ENCODE measurements at places on chromosomes 4 and X. TPM values are rescaled to one million over a fixed set of nuclear protein-coding genes. Genes with fewer than 3 reads are reported as not detected.

PNPLA4 gene
- total RNA-seq, result 6.0 TPM

SLC25A53 gene
- 17.3 TPM for total RNA-seq

HDAC8 gene
- total RNA-seq, result 51.0 TPM

MSX1 gene
- 14.0 TPM for total RNA-seq

MTTP gene
- 5.1 TPM for total RNA-seq

STOX2 gene
- total RNA-seq, result 17.6 TPM

KIAA0232 gene
- total RNA-seq, result 27.9 TPM

GC gene
- 4.6 TPM for total RNA-seq

SLITRK2 gene
- total RNA-seq, result 1.2 TPM

ZFP42 gene
- total RNA-seq, result 4.3 TPM

SRPX2 gene
- total RNA-seq, result 40.0 TPM

GJB1 gene
- total RNA-seq, result not detected

DNA sequence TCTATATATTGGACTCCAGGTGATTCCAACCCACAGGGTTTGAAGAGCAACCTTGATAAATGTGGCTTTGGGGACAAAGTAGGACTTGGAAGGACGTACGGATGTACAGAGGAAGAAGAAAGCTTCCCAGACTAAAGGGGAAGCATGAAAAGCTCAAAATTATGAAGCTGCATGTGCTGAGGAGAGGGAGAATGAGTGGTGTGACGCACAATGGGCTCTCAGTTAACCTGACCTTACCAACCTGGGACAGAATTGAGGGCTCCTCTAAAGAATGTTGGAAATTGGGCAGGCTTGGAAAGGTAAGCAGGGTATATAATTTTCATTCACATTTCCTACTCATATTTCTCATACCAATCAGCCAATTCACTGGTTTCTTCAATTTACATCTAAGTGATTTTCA, 10.5 kb upstream of the TIGD2 start:
- no peak for DNase-seq

DNA sequence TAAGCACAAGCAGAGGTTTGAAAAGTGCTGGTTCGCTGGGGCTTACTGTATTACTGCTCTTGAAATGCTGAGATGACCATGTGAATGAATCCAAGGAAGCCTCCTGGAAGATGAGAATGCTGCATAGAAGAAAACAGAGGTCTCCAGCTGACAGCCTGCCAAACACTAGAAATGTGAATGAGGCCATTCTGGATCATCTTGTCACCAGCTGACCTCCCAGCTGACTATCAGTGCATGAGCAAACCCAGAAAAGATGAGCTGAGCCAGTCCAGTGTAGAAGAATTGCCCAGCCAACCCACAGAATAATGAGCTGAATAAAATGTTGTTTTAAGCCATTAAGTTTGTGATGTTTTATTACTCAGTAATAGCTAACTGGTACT, 49.1 kb upstream of the DYNLT3 start:
- peak; percentile 61 for DNase-seq

GRCh38 chr4:112153211-112153791, 8.0 kb downstream of the FAM241A start:
- DNase-seq, result no peak

DNA sequence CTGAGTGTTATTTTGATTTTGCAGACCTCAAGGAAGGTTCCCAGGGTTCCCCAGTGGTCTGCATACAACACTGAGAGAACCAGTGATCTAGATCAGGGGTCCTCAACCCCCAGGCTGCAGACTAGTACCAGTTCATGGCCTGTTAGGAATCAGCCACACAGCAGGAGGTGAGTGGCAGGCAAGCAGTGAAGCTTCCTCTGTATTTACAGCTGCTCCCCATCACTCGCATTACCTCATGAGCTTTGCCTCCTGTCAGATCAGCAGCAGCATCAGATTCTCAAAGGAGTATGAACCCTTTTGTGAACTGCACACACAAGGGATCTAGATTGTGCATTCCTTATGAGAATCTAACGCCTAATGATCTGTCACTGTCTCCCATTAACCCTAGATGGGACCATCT, 28.5 kb downstream of the EDNRA start:
- no peak for DNase-seq

GRCh38 chr4:70712150-70712549, 9.6 kb upstream of the RUFY3 start:
- DNase-seq, result no peak

DNA sequence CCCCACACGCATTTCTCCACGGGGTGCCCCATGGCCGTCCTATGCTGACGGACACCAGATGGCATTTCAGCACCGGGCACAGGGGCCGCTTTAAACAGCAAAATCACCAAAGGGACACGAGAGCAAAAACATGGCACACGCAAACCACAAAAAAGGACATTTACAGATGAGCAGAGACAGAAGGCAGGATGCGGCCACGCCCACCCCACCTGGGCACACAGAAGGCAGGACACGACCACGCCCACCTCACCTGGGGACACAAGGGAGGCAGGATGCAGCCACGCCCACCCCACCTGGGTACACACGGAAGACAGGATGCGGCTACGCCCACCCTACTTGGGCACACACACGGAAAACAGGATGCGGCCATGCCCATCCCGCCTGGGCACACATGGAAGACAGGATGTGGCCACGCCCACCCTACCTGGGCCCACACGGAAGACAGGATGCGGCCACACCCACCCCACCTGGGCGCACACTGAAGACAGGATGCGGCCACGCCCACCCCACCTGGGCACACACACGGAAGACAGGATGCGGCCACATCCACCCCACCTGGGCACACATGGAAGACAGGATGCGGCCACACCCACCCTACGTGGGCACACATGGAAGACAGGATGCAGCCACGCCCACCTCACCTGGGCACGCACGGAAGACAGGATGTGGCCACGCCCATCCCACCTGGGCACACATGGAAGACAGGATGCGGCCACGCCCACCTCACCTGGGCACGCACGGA, 69.1 kb downstream of the FAM53A start:
- DNase-seq, result no peak

- peak; percentile 58 for DNase-seq
Measured at GRCh38 chr4:4338210-4339001, 48.4 kb downstream of the ZBTB49 start.

- no peak for DNase-seq
Measured at GRCh38 chr4:85086721-85087120, 120.2 kb upstream of the WDFY3 start.

DNA sequence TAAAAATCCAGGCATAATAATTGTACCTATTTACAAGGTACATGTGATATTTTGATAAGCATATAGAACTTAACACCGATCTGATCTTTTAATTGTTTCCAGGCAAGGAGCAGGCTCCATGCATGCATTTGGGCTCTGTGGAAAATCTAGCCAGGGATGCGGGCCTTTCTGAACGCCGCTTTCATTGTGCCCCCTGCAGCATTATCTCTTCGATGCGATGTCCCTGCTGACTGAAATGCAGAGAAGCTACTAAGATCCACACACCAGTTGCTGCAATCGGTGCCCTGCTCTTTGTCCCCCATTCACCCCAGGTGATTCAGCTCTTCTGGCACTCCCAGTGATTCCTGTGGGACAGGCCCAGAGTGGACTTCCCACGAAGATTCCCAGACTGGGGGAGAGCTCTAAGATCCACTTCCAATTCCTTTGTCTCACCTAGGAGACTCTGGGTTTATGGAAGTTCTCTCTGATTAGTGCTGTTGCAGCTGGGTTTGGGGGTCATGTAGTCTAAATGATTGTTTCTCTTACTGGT, 254.3 kb upstream of the AGA start:
- no peak for DNase-seq

- DNase-seq, result no peak
Measured at GRCh38 chr4:149055624-149056023, 613.4 kb upstream of the NR3C2 start.

- DNase-seq, result no peak
Measured at GRCh38 chrX:119391279-119391678, 7.9 kb upstream of the SLC25A43 start.

DNA sequence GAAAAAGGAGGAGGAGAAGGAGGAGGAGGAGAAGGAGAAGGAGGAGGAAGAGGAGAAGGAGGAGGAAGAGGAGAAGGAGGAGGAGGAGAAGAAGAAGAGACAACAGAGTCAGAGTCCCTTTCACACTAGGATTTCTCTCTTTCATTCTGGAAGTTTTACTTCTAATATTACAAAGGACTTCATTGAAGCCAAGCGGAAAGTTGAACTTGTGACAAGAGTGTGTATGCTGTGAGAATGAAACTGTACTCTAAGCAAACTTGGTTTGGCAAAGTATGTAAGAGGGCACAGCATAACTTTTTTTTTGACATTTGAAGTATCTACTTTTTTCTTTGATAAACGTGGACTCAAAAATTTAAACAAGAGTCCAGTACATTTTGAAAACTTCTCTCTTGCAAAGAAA, 48.0 kb downstream of the CXCL8 start:
- no peak for DNase-seq

- no peak for DNase-seq
Measured at GRCh38 chr4:109816082-109816442, 500 bp downstream of the GAR1 start.

DNA sequence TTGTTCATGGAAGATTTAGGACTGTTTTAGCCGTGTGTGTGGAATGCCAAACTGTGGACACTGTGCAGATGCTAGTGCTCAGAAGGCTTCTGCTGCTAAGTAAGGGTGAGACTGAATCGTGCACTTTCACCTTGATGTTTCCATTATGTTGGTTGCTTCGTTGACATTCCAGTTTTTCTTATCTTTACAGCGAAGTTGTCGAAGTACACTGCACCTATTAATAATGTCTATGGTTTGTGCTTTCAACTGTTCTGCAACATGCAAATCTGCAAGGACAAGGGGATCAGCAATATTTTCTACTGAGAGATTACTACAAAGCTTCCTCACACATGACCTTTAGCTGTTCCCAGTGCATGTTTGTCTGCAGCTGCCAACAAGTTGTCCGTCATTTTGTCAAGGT, 67.7 kb downstream of the UGT2A3 start:
- no peak for DNase-seq

DNA sequence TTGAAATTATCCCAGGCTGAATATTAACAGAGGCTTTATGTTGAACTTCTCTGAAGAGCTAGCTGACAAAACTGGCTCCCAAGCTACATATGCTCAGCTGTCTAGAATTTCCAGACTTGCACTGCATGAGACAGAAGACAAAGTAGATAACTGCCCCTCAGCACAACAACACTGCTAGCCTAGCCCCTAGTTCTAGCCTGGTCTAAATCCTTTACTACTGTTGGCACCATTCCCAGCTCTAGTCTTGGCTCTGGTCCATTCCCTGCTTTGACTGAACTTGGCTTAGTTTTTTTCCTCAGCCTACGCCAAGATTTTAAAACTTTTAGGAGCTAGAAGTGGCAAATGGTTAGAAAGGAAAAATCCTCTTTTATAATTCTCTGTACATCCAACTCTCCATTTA, 7.6 kb upstream of the OPHN1 start:
- peak; percentile 86 for DNase-seq

DNA sequence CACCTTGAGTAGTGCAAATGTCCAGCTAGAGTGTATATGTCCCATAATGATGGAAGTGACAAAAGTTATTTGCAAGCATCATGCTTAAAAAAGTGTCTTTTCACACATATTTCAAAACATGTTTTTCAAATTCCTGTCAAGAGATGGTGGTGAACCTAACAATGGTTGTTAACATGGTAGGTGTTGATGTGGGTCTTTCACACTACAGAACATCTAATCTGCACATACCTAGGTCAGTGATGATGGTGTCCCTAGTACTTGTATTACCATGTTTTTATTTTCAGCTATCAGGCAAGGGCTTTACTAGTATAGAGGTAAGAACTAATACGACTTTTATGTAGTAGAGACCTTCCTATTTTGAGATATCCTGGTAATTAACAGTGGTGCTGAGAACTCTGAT, 3.4 kb upstream of the ATXN3L start:
- no peak for DNase-seq

- no peak for DNase-seq
Measured at GRCh38 chr4:6338175-6338950, 68.7 kb downstream of the WFS1 start.

DNA sequence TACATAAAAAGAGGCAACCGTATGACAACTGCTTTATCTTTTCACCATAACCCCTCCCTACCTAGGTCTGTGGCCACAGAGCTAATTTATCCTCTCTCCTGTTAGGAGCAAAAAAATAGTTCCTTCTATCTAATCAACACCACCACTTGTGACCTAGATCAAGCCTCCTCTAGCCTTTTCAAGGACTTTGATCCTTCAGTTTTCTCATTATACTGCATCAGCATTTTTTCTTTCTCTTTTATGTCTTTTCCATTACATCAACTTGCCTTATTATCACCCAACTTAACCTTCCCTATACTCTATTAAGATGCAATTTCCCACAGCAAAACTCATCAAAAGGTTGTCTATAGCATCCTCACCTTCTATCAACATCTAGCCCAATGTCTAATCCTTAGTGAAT, 211.0 kb downstream of the ANKRD50 start:
- DNase-seq, result no peak

GRCh38 chr4:76334885-76335284, 28.4 kb downstream of the STBD1 start:
- DNase-seq, result no peak

DNA sequence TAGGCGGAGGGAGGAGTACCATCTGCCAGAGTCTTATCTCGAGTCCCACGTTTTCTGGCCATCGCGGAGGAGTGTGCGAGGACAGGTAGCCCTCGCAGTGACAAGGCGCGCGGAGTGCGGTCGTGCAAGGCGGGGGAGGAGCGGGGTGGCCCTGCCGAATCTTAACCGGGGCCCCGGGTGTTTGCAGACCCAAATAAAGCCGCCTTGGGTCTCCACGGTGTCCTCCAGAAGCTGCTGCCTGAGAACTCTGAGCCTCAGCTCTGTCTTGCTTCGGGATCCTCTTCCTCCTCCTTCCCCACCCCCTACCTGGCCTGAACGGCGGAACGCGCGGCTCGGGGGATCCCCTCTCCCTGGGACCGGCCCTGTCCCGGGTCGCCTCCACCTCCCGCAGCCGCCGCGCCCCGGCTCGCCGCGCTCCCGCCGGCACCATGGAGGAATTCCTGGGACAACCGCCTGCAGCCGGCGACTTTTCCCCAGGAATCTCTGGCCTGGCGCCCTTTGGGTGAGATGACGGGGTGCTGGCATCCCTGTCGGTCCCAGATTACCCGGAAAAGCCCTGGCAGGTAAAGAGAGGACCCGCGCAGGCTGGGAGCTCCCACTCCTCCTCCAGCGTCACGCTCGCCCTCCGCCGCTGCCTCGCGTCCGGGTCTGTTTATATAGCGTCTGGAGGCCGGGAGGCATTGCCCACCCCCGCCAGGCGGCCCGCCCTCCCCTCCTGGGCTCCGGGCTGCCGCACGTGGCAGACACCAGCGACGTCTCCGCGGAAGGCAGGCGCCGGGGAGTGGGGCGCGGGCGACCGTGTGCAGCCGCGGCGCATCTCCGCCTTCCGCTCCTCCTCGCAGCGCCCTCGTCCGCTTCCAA, at the start of gene GALNTL6:
TSS of gene GALNTL6 (plus strand) at position 740 of the 861 bp plus-strand sequence.
- peak; percentile 50 for DNase-seq

- peak; percentile 31 for DNase-seq
Measured at GRCh38 chr4:15368856-15369255, 59.0 kb upstream of the C1QTNF7 start.

- no peak for DNase-seq
Measured at GRCh38 chr4:113637363-113637762, 124.2 kb downstream of the CAMK2D start.

DNA sequence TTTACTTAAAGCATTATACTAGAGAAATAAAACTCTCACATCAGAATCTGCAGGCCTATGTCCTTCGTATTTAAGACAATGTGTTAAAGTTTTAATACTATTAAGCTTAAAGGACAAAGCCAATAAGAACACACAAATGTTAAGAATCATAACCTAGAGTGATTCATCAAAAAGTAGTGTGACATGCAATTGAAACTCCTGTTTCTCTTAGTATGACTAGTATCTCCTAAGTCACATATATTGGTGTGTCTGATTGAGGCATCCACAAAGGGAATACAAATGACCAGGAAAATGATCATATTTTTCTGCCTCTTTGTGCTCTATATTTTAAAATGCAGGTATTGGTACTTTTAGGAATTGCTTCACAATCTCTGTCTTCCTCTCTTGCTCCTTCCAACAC, 23.8 kb downstream of the GPRASP3 start:
- no peak for DNase-seq

Measured in umbilical cord (tissue), 2 donors.